ENCODE measurements at places on chromosomes 11 and 22. TPM values are rescaled to one million over a fixed set of nuclear protein-coding genes. Genes with fewer than 3 reads are reported as not detected.

TEX54 gene
- total RNA-seq = not detected

KRTAP5-1 gene
- total RNA-seq = not detected

TMEM80 gene
- total RNA-seq = 6.9 TPM

TRPM5 gene
- total RNA-seq = not detected

DEFB131B gene
- total RNA-seq = not detected

ADM2 gene
- total RNA-seq = 9.2 TPM

TUG1 gene
- 49.0 TPM for total RNA-seq

DNA sequence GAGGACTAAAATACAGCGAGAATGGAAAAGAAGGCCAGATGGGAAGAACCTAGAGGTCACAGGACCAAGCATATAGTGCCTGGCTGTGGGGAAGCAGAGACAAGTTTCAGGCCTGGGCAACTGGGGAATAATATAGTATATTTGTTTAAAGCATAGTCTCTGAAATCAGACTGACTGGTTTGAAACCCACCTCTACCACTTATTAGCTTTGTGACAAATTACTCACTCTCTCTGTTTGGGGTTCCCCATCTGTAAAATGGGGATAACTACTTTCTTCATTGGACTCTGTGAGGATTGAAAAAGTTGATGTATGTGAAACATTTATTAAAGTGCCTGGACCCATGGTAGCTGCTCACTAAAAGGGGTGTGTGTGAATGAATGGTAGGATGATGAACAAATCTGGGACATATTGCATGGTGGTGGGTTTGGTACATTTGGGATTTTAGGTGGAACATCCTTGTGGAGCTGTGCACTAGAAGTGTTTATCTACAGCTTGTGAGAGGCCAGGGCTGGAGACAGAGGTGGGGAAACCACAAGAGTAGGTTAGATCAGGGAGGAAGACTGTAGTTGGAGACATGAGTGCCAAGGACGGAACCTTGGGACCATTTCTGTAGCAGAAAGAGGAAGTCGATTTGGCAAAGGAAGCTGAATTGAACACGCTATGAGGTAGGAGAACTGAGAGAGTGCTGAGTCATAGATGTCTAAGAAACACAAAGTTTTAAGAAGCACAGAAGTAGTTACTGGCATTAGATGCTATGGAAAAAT lies 52.6 kb downstream of the SWAP70 start:
- peak; percentile 7 for DNase-seq

- no peak for DNase-seq
These were observed 2.6 kb downstream of the ESAM start for GRCh38 chr11:124759266-124760204.

GRCh38 chr11:32002311-32002710 lies 88.6 kb upstream of the RCN1 start:
- no peak for DNase-seq

DNA sequence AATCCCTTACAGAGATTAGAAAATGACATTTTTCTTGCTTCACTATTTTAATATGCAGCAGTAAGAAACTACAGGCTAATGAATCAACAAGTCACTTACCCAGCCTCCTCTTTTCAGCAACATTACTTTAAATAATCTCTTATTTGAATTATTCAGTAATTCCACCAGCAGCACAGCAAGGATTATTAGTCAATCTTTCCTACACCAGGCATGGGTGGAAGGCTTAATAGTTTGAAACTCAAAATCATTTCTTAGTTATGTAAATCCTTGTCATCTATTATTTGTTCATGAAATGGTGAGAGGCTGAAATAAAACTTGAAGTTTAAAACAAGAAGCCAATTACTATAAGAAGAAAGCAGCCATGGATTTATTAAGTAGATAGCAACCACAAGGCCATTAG lies 530.5 kb downstream of the KCNA4 start:
- DNase-seq = no peak

- DNase-seq = peak; percentile 21
These were observed 33.3 kb upstream of the NNMT start for GRCh38 chr11:114262681-114263512.

DNA sequence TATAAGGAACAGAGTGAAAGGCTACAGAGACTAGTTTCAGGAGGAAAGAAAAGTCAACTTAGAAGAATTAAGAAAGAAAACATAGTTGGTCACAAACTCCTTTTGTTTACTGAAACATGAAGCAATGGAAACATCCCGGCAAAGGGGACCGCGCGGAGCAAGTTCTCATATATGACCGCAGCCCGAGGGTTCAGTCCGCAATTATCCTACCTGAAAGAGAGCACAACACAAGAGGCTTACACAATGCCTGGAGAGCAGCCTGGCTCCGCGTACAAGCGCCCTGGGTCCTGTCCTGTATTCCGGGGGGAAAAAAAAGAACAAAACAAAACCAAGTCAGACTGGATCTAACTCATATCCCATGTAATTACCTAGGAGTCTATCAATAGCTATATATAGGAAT lies 12.3 kb downstream of the RBM4B start:
- no peak for DNase-seq

DNA sequence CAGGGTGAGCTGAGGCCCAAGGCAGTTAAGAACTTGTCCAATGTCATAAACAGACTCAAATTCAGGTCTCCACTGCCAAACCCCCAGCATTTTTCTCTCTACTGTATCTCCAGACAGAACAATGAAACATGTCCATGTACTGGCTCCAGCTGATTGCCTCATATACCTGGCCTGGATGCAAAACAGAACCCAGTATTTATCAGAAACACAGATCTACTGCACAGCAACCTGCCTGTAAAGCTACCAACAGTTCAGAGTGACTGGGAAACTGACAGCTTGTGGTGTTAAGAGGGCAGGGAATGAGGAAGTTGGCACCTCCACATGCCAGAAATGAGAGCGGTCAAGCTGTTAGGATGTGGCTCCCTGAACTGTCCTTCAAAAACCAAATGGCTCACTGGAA lies 41.6 kb downstream of the C11orf71 start:
- no peak for DNase-seq

GRCh38 chr11:96817482-96818399 lies 427.9 kb downstream of the JRKL start:
- DNase-seq = peak; percentile 6

DNA sequence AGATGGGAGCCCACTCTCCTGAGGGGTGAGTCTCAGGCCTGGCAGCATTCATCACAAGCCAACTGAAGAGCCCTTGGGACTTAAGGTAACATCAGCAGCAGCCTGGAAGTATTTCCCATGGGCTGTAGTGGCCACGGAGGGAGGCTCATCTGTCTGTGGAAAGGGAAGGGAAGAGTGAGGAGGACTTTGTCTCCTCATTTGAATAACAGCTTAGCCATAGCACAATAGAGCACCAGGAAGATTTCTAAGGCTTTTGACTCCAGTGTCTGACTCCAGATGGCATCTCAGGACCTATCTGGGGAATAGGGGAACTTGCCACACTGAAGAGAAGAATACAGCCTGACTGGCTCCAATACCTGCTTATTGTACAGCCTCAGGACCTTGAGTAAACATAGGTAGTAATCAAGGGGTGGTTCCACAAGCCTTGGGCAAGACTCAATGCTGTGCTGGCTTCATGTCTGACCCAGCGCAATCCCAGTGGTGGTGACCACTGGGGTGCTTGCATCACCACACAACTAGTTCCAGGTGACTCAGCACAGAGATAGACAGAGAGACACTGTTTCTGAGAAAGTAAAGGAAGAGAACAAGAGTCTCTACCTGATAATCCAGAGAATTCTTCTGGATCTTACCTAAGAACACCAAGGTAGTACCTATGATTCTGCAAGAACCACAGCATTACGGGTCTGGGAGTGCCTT lies 510.5 kb upstream of the CCDC179 start:
- DNase-seq = no peak

- no peak for DNase-seq
These were observed 10.7 kb downstream of the CD6 start for GRCh38 chr11:60982184-60982583.

DNA sequence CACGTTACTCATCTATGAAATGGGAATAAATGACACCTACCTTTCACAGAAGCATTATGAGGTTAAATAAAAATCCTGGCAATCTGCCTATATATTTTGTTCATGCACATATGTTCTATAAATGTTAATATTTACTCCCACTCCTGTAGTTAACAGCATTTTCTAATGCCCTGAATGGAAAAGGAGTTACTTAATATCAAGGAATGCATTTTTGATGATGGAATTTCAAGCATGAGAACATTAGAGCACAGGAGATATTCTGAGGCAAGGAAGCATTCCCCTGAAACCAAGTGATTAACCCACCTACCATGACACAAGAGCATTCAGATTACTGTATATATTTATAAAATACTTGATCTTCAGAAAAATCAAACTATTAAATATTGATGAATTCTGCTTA lies 102.1 kb downstream of the ARHGAP32 start:
- no peak for DNase-seq

DNA sequence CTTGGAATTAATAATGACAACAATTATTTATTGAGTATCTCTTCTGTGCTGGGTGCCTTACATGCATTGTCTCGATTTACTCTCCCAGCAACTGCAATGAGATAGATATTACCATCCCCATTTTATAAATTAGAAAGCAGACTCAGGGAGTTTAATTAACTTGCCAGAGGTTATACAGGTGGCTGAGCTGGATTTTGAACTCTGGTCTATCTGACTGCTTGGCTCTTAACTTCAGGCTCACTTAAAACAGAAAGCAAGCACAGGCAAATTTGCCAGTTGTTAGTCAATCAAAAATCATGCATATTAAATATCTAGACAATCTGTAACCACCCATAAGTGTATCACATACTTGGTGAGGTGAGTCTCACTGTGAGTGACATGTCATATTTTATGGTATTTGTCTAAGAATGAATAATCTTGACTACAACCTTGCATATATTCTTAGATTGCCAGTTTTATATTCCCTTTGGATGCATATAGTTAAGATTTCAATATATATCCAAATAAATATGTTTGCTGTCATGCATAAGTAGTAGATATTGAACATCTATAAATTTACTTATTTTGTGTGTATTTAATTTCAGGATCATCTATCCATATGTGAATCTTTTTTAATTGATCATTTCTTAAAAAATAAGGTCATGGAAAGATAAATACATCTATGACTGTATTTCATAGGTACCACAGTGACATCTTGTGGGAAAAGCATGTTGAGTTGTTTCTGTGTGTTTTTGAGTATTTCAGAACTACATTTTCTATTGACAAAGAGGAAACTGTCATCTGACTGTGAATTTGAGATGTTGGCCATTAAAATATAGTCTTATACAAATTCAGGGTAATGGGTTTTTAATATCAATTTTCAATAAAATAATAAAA lies 112.0 kb upstream of the ARHGAP42 start:
- DNase-seq = peak; percentile 17

- DNase-seq = no peak
These were observed 543.4 kb downstream of the BUD13 start for GRCh38 chr11:116229236-116229970.

GRCh38 chr11:69387409-69387885 lies 93.5 kb downstream of the MYEOV start:
- no peak for DNase-seq

DNA sequence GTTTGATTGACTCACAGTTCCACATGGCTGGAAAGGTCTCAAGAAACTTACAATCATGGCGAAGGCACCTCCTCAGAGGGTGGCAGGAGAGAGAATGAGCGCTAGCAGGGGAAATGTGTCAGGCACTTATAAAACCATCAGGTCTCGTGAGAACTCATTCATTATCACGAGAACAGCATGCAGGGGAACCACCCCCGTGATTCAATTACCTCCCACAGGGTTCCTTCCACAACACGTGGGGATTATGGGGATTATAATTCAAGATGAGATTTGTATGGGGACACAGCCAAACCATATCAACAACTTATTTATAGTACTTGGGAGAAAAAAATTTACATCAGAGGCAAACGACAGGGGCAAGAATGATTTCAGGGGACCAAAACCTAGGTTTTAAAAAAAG lies 3.0 kb downstream of the ME3 start:
- no peak for DNase-seq

- DNase-seq = no peak
These were observed 59.6 kb upstream of the THY1 start for GRCh38 chr11:119482521-119483011.

Measured in NCI-H460 (cell line).